ENCODE measurements at places on chromosomes 3 and 15.

DNA sequence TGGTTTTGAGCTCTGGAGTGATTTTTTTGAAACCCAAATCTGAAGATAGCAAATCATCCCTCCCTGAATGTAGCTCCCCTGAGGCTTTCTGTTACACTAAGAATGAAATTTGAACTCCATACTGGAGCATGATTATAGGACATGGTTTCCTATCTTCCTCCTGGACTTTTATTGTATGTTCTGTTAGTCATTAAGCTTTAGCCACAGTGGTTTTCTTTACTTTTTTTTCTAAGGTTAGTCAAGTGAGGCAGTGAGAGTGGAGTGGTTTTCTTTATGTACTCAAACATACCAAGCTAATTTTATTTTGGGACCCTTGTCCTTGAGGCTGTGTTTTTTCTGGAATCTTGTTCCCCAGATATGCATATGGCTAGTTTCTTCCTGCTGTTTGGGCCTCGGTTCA lies 55.2 kb upstream of the FRMD4B start:
- no peak for DNase-seq

DNA sequence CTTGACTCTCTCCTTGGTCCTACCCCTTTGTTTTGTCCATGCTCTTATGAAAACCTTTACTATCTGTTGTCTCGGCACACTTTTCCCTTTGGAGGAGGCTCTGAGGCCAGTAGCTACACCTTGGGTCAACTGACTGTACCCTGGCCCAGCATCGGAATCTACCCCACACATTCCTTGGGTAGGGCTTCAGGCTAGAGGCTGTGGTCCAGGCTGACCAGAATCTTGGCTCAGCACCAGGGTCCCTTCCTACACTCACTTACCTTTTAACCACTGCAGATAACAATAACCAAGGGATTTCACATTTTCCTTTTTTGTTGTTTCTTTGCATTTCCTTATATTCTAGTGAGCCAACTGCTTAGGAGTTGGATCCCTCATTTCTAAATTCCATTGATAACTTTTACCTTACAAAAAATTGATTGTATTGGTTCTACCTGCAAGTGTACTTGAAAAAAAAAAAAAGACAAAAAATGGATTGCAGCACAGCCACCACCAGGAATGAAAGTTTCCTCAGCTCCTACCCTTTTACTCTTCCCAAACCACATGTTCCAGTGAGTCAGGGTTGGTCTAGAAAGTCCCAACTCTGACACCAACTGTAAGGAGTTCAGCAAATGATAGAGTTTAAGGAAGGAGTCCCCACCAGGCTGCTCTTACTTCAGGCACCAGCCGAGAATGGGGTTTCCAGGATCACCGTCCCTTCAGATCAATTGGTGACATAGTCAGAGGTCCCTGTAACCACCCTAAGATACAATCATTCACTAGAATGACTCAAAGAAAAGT lies 95.6 kb downstream of the FBLN2 start:
- no peak for DNase-seq

DNA sequence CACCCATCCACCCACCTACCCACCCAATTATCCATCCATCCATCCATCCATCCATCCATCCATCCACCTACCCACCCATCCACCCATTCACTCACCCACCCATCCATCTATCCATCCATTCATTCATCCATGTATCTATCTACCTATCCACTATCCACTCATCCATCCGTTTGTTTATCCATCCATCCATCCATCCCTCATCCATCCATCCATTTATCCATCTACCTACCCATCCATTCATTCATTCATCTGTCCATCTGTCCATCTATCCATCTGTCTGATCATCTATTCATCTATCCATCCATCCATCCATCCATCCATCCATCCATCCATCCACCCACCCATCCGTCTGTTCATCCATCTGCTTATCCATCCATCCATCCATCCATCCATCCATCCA lies 65.7 kb downstream of the FBLN2 start:
- DNase-seq: no peak

- DNase-seq: no peak
These were observed 679.2 kb downstream of the NTRK3 start for GRCh38 chr15:87577336-87577735.

- no peak for DNase-seq
These were observed 213.0 kb downstream of the FMN1 start for GRCh38 chr15:32981536-32981935.

DNA sequence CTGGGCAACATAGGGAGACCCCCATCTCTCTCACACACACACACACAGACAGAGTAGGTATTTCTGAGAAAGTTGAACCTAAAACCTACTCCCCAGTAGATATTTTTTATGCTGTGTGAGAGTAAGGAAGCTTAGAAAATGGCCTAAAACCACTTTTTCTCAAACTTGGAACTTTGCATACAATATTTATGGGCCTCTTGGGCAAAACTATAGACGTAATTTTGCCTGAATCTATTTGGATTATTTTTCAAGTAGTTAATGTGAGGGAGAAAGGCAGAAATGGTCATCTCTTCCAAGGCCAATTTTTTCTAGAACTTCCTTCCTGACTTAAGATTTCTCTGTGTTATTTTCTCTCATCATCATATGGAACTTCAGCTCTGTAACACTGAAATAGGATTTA lies 81.7 kb downstream of the ZNF609 start:
- no peak for DNase-seq

- peak; percentile 31 for DNase-seq
These were observed 11.3 kb upstream of the SOX2 start for GRCh38 chr3:181700168-181701087.

DNA sequence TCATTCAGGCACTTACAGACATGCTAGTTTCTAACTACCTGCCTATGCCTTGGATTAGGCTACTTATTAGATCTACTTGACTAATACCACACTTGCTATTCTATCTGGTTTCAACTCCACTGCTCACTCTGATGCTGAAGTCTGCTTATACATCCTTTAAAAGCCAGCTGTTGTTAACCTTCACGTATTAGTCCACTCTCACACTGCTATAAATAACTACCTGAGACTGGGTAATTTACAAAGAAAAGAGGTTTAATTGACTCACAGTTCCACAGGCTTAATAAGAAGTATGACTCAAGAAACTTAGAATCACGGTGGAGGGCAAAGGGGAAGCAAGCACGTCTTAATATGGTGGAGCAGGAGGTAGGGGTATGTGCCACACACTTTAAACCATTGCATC lies 47.7 kb upstream of the ANKRD28 start:
- no peak for DNase-seq

GRCh38 chr3:71128961-71129360 lies 454.6 kb downstream of the FOXP1 start:
- no peak for DNase-seq

- no peak for DNase-seq
These were observed 56.6 kb upstream of the SENP5 start for GRCh38 chr3:196810963-196811581.

DNA sequence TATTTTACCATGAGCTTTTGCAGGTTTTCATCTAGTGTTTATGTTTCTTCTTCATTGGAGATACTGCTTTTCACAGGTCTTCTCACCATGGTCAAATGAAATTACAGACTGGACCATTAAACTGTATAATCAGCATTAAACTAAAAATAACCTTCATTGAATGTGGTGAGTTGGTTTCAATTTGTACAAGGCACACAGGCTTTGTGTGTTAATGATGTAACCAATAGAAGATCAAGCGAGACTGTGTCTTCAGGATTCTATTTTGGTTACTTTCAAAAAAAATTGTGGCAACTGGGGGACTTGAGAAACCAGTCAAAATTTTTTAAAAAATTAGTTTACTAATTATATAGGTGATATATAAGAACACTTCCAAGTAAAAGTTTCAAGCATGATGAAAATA lies 54.3 kb upstream of the GCSAM start:
- DNase-seq: no peak

- no peak for DNase-seq
These were observed 794.7 kb upstream of the GBE1 start for GRCh38 chr3:82556113-82556512.

GRCh38 chr3:126546549-126547239 lies 12.0 kb downstream of the C3orf22 start:
- no peak for DNase-seq

DNA sequence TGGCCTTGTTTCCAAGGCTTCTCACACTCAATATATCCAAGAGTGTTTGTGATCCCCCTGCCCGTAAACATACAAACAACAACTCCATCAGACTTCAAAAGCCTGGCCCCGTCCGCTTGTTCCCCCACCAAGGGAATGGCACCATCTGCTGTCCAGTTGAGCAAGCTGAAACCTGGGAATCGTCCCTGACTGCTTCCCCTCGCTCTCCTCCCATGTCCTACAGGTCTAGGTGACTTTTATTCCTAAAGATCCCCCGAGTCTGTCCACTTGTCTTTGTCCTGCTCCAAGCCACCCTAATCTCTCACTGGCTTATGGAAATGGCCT lies 27.9 kb upstream of the FAM174B start:
- no peak for DNase-seq

DNA sequence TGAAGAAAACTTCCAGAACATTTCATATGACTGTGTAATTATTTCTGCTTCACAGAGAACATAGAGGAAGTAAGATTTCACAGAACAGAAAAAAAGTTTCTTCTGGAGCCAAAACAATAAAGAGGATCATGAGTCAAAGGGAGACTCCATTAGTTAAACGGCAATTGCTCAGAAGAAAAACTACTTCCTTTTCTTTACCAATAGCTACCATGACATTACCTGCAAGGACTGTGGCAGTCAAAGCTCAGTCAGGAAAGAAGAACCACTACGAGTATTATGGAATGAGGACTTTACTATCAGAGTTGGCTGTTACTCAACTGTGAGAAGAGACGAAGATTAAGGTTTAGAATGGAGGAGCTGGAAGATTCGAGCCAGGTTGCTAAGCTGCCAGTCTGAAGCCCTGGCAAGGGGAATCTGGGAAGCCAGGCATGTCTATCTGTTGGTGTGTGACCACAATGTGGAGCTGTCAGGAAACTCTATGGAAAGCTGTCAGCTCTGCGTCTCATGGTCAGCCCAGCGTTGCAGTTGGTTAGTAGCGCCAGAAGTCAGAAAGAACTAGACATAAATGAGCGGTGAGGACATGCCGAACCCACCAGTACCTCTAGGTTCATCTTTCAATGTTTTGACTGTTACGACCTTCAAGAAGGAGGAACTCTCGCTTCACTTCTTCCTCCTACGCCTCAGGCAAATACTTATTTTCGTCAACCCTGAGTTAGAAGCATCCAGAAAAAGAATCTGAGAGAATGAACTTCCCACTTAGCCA lies 604.3 kb downstream of the FGF12 start:
- no peak for DNase-seq

DNA sequence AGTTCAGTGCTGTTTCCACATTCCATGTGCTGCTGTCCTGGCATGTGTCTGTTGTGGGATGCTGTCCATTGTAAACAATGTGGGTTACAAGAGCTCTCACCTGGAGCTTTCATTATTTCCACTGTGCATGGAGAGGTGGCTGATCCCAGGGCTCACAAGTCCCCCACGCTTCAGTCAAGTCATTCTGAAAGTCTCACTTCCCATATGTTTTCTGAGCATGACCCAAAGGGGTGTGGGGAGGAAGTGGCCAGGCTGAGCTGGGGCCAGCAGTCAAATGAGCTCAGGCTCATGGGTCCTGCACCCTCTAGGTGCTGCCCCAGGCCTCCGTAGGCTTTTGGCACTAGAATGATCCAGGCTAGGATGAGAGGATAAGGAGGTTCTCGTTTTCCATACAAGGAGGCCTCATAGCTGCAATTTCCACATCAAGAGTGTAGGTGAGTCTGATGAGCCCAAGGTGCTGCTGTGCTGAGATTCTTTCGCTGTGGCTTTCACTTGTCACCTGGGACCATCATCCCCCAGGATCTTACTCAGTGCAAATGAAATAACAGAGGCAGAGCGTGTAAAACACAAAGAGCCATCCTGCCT lies 22.0 kb downstream of the STARD5 start:
- DNase-seq: peak; percentile 28

DNA sequence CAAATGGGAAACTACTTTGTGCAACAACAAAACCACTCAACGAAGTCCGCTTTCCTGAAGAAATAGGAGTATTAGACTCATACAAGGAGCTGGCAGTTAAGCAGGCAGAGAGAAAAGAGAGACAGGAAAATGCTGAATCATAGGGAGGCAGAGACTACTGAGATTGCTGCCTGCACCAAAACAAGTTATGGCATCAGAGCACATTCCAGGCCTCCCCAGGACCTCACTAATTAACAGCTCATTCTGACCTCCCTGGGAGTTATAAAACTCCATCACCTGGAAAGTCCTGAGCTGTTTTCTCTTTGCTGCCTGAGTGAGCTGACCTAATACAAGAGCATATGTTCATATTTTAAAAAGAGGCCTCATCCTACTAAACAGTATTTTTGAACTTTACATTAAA lies 741.0 kb downstream of the MCTP2 start:
- no peak for DNase-seq

DNA sequence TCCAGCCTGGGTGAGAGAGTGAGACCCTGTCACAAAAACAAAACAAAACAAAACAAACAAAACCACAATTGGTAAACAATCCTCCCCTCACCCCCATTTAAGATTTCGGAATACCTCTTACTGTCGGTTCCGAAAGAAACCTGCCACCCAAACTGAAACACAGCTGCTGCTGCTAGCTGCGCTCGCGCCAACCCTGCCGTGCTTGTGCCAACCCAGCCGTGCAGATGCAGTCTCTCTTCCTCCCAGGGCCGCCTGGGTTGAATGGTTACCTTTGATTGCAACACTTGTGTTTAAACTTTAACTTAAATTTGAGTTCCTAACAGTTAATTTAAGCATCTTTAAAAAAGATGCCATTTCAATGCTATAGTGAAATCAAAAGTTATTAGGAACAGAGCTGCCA lies 28.5 kb upstream of the SPTBN5 start:
- no peak for DNase-seq

- no peak for DNase-seq
These were observed 10.0 kb downstream of the FAM98B start for GRCh38 chr15:38463893-38464292.

- DNase-seq: no peak
These were observed 4.1 kb downstream of the PLA2G4F start for GRCh38 chr15:42152196-42152920.

DNA sequence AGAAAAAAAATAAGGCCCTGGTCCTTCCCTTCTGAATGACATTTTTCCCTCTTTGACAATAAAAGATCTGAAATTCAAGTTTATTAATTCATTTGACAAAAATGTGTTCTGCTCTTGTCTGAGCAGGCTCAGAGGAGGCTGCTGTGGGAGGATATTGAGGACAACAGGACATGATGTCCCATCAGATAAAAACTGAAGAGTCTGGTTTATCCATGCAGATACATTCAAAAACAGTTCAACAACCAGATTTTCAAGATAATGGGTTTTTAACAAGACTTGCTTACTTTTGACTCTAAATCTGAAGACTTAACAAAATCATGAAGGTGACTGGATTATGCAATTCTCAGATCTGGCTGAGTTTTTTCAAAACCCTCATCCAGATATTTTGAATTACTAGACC lies 36.9 kb upstream of the STRIT1 start:
- no peak for DNase-seq

GRCh38 chr15:41730543-41730942 lies 43.7 kb upstream of the MAPKBP1 start:
- no peak for DNase-seq

- DNase-seq: no peak
These were observed 12.4 kb upstream of the CACNA2D2 start for GRCh38 chr3:50515565-50516439.

- no peak for DNase-seq
These were observed 230.2 kb upstream of the EIF1B start for GRCh38 chr3:40079203-40079846.
